ENCODE measurements at places on chromosomes 16 and 17.
A peak's percentile ranks its signal among the peaks of the same experiment; 100 is the strongest.

- no peak for DNase-seq
Observed at GRCh38 chr16:912322-912683, 58.5 kb downstream of the LMF1 start.

- no peak for DNase-seq
Observed at GRCh38 chr17:42900460-42901331, at the start of gene G6PC1. Gene G6PC1 (plus strand): TSS chr17:42900799. CDS start chr17:42900877, 78 bp downstream.

DNA sequence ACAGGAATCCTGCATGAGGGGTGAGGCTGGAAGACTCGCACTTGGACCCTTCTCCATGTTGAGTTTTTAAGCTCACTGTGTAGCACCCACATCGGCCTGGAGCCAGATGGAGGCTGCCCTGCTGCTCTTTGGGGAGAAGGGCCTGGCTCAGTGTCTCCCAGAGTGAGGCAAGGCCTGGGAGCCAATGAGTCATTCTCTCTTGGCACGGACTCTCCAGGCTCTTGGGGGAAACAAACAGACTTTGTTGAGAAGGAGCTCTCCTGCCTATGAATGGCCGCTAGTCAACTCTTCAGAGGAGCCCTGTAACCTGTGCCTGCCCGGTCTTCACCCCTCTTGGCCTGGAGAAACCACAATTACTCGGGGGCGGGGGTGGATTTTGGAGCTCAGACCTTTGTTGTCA, 50.8 kb upstream of the MAF start:
- peak; percentile 73 for DNase-seq

- DNase-seq = peak; percentile 55
Observed at GRCh38 chr17:66353937-66354401, 51.6 kb downstream of the PRKCA start.

DNA sequence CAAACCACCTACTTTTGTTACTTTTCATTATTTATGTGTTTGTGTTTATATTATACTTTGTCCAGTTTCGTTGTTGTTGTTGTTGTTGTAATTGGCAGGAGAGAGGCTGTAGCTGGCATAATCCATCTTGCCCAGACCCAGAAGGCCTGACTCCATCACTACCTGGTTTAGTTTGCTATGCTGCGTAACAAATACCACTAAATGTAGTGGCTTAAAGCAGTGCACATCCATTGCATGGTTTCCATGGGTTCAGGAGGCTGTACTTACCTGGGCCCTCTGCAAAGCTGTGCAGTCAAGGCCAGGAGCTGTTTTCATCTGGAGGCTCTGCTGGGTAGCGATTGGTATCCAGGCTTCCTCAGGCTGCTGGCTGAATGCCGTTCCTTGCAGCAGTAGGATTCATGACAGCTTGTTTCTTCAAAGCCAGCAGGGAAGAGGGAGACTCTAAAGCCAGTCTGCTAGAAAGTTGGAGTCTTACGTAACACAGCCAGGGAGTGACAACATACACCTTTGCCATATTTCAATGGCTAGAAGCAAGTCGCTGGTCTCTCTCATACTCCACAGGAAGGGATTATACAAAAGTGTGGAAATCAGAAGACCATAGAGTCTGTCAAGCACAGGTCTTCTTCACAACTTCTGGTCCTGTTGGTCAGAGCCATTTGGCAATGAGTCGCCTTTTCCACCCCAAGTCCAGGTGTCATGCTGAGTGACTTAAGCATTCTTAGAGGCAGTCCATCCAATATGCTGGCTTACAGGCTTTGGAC, 41.1 kb downstream of the TNRC6C start:
- peak; percentile 43 for DNase-seq

DNA sequence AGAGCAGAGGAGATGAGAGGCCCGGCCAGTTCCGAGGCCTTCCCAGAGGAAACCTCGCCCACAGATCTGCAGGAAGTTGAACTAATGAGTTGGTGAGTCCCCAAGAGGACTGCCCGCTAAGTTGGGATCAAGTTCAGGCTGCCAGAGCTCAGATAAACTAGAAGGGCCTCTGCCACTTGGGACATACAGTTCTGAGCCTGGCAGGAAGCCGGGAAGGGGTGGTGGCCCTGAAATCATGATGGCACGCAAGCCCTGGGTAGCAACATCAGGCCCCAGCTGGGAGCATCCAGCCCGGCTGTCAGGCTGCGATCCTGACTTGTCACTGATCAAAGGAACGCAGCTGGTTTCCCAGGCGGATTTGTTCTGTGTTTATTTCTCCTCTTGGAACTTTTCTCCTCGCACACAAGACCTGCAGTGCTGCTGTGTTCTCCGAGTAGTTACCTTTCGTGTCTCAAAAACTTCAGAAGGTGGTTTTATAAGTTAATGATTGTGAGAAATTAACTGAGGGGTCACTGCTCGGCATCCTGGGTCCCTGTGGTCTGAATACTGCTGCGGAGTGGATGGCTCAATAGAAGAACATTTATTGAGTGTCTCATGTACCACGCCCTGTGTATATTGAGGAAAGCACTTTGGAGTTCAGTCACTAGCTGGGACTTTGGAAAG, 8.0 kb upstream of the WFDC1 start:
- no peak for DNase-seq

- DNase-seq = peak; percentile 23
Observed at GRCh38 chr16:86874141-86874540, 295.8 kb downstream of the FOXL1 start.
